ENCODE measurements at places on chromosomes 7 and 10. TPM values are rescaled to one million over a fixed set of nuclear protein-coding genes. Genes with fewer than 3 reads are reported as not detected.

VAX1 gene
- total RNA-seq = not detected

COL13A1 gene
- total RNA-seq = 0.42 TPM

TAS2R3 gene
- total RNA-seq = 1.1 TPM

ZNF727 gene
- 1.9 TPM for total RNA-seq

GGCT gene
- total RNA-seq = 54.4 TPM
